Activated B cell treated with CpG ODN at 0.5 μM for 24 hours (primary cell): ENCODE measurements at places on chromosomes 12 and 14. TPM values are rescaled to one million over a fixed set of nuclear protein-coding genes. Genes with fewer than 3 reads are reported as not detected.

DPPA3 gene
- not detected in 2 replicates for total RNA-seq

SIVA1 gene
- 47.9 and 51.2 TPM in 2 replicates for total RNA-seq

DNA sequence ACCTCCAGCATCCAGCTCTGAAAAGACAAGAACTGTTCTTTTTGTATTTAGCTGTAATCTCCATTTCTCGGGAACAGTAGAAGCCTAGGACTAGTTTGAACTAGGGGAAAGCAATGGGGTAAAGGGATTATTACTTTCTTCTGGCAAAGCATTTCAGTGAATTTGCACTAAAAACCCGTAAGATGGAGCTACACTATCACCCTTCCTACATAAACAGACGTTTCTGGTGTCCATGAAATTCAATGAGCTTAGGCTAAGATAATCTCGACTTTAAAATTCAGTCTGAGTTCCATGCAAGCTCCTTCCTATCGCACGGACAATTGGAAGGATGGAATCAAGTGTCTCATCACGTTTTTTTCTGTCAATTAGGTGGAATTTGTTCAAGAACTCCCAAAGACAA, 24.0 kb downstream of the ACSM4 start:
- no peak for DNase-seq
- H3K27ac ChIP-seq, result no peak overlapping the region
- no peaks in the 10 kb centered on the region for H3K4me1 ChIP-seq
- H3K36me3 ChIP-seq, result no peaks in the 10 kb centered on the region
- no peak overlapping the region for H3K4me3 ChIP-seq

DNA sequence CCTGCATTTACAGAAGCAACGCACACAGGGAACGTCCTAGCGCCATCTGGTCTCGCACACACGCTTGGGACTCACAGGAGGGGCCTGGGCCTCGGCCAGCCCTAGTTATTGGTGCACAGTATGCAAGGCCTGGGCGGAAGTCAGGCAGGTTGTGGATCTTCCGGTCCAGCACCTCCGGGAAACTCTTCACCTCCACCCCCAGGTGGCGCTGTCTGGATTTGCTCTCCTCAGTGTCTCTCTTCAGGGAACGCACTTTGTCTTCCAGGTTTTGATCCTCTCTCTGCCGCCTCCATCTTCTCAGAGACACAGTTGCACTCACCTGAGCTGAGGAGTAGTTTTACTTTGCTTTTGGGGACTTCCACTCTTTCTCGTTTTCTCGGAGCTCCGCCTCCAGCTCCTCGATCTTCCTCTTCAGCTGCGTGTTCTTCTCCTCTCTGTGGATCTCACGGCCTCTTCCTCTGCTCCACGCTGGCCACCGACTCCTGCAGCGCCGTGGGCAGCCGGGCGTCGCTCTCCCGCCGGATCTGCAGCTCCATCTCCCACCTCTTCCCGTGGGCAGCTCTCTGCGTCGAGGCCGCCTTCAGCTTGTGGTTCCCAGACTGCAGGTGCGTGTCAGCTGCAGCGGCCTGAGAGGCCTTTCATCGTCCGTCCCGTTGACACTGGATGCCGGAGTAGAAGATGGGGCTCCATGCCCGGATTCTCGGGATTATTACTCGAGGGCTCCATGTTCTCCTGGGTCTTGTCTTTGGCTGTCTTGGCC, 933.8 kb downstream of the TMEM121 start:
- peaks cover 11% of the 10 kb centered on the region for H3K4me1 ChIP-seq
- no peaks in the 10 kb centered on the region for H3K36me3 ChIP-seq
- peaks cover 2% of the 10 kb centered on the region for H3K27me3 ChIP-seq

DNA sequence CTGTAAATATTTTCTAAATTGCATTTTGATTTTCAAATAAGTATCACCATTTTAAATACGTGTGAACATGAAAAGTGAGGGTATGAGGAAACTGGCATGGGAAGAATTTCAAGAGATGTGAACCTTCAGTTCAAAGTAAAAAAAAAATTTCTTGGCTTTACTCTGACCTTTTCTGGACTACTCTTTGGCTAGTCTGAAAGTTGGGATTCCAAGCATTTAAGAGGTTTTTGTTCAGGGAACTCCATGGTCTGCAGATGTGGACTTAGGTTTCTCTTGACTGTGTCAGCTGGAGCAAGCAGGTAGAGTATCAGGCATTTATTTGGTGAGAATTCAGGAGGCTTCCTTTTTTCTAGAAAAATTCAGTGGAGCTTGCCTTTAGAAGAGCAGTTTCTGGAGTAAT, 311.6 kb downstream of the LRIG3 start:
- no peak for DNase-seq
- H3K27me3 ChIP-seq, result no peaks in the 10 kb centered on the region
- H3K4me3 ChIP-seq, result no peak overlapping the region
- H3K36me3 ChIP-seq, result no peaks in the 10 kb centered on the region

GRCh38 chr14:80705241-80705980, 236.1 kb downstream of the CEP128 start:
- no peaks in the 10 kb centered on the region for H3K4me1 ChIP-seq
- H3K27me3 ChIP-seq, result no peaks in the 10 kb centered on the region
- no peak overlapping the region for H3K27ac ChIP-seq
- no peak overlapping the region for H3K4me3 ChIP-seq
- no peak for DNase-seq

DNA sequence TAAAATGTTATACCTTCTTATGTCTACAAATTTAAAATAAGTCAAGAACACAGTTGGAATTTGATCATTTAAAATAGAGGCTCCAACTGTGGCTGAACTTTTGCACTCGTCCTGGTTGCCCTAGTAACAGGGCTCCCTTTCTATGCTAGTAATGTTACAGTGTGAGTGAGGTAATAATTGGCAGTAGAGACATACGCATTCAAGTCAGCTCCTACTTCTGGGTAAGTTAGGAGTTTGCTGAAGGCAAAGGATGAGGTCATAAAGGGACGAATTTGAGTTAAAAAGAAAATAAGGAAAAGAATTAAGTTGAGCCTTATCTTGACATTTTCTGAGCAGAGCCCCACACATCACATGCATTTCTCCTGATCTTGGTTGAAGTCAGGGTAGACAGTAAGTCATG, 129.1 kb downstream of the TMEM117 start:
- H3K27me3 ChIP-seq, result no peaks in the 10 kb centered on the region
- no peak overlapping the region for H3K27ac ChIP-seq
- no peaks in the 10 kb centered on the region for H3K4me1 ChIP-seq
- no peak for DNase-seq
- H3K36me3 ChIP-seq, result no peaks in the 10 kb centered on the region
- no peak overlapping the region for H3K4me3 ChIP-seq

- H3K36me3 ChIP-seq, result no peaks in the 10 kb centered on the region
- H3K4me3 ChIP-seq, result no peak overlapping the region
- H3K4me1 ChIP-seq, result no peaks in the 10 kb centered on the region
- H3K27ac ChIP-seq, result no peak overlapping the region
Observed at GRCh38 chr14:78764240-78764639, 594.1 kb downstream of the NRXN3 start.

GRCh38 chr14:93133464-93133863, 17.7 kb upstream of the ITPK1 start:
- DNase-seq, result no peak
- no peak overlapping the region for H3K4me3 ChIP-seq
- H3K27ac ChIP-seq, result no peak overlapping the region

GRCh38 chr12:70002912-70003255, 177.9 kb downstream of the MYRFL start:
- no peaks in the 10 kb centered on the region for H3K27me3 ChIP-seq
- H3K4me1 ChIP-seq, result no peaks in the 10 kb centered on the region
- no peaks in the 10 kb centered on the region for H3K36me3 ChIP-seq
- no peak overlapping the region for H3K27ac ChIP-seq
- DNase-seq, result no peak
- no peak overlapping the region for H3K4me3 ChIP-seq

DNA sequence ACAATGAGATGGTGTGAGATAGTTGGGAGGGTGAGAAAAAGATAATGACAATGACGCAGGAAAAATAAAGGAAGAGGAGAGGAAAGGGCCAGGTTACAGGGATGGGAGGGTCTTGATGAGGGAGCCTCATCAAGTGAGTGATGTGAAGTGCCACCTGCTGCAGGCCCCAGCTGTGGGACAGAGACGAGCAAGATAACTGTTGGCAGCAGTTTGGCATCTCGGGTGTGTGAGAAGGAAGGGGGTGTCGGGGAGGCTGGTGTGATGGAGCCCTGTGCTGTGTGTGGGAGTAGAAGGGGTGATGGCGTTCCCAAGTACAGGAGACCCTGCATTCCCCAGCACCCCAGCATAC, 11.4 kb upstream of the TAC3 start:
- no peak overlapping the region for H3K4me3 ChIP-seq
- no peaks in the 10 kb centered on the region for H3K36me3 ChIP-seq
- no peaks in the 10 kb centered on the region for H3K27me3 ChIP-seq
- peaks cover 14% of the 10 kb centered on the region for H3K4me1 ChIP-seq
- DNase-seq, result no peak
- no peak overlapping the region for H3K27ac ChIP-seq

- H3K27me3 ChIP-seq, result no peaks in the 10 kb centered on the region
- DNase-seq, result no peak
- H3K36me3 ChIP-seq, result peaks cover 12% of the 10 kb centered on the region
- peak overlapping the region; percentile 93 for H3K27ac ChIP-seq
Observed at GRCh38 chr12:11746024-11746771, 96.7 kb downstream of the ETV6 start.

DBX2 gene
- total RNA-seq, result not detected in 2 replicates

DNA sequence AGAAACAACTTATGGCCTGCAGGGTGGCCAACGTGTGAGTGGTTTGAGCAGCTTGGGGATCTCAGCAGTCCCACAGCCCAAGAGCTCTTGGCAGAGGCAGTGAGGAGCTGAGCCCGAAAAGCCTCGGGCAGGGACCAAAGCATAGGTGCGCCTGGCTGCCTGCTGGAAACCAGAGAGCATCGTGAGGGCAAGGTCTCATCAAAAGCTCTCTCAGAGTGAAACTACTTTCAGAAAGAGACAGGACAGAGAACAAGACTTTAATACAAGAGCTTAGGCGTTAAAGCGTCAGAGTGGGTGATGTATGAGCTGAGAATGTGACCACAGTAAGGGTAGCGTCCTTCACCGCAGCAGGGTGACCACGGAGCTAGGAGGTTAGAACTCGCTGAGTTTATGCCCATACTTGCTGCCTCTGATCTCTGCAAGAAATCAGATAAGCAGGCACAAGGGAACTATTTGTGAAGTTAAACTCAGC, 30.8 kb downstream of the LGMN start:
- H3K36me3 ChIP-seq, result peaks cover 18% of the 10 kb centered on the region
- no peak overlapping the region for H3K4me3 ChIP-seq
- H3K27me3 ChIP-seq, result no peaks in the 10 kb centered on the region

DNA sequence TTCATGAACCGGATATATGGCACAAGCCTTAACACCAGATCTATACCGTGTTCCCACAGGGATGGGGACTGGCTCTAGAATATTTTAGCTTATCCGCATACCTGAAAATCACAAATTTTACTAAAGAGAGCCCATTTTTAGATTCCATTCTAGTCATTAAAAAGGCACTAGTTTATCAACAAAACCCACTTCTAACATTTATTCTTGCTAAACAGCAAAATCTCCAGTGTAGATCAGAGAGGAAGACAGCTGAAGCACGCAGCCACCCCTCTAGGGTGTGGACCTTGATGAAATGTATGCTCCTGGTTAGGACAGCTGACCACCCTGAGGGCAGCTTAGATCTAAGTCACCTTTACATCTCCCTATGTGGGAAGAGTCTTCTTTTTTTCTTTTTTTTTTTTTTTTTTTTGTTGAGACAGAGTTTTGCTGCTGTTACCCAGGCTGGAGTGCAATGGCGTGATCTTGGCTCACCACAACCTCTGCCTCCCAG, 62.4 kb downstream of the EID3 start:
- no peak overlapping the region for H3K27ac ChIP-seq
- no peaks in the 10 kb centered on the region for H3K36me3 ChIP-seq
- no peak for DNase-seq
- no peaks in the 10 kb centered on the region for H3K27me3 ChIP-seq
- no peaks in the 10 kb centered on the region for H3K4me1 ChIP-seq

LRP1 gene
- total RNA-seq, result 0.56 and 0.95 TPM in 2 replicates

DNA sequence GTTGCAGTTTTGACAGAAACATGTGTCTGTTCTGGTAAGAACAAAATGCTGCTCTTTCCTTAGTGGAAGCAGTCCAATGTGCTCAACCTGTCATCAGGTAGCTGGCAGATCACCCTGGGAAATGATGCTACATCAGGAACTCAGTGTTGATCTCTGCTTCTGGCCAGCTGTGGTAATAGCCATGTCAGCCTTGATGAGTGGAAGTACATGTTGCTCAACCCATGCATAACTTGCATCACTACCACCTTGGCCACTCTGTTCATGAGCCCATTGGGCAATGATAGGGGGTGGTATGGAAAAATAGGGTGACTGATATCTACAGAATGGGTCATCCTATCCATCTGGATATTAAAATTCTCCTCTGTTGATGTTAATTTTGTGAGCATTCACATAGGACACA, 411.0 kb downstream of the C12orf50 start:
- no peak overlapping the region for H3K4me3 ChIP-seq
- no peak overlapping the region for H3K27ac ChIP-seq
- H3K27me3 ChIP-seq, result no peaks in the 10 kb centered on the region
- no peaks in the 10 kb centered on the region for H3K36me3 ChIP-seq
- DNase-seq, result no peak

DNA sequence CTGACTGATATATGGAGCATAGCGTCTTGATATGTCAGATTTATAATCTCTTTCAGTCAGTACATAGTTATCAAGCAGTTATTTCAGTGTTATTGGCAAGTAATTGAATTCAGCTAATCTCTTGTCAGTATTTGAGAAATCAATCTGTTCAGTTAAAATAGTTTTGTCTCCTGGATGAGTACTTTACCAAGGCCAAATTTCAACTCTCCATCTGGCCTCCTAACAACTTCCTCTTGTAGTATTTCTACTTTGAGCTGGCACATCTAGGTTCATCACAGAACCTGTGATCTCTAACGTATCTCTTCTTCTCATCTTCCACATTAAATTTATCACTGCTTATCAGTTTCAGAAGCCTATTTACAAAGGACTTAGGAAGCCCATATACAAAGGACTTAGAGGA, 690.5 kb downstream of the C12orf50 start:
- no peaks in the 10 kb centered on the region for H3K36me3 ChIP-seq
- no peak for DNase-seq
- H3K4me1 ChIP-seq, result no peaks in the 10 kb centered on the region
- H3K27me3 ChIP-seq, result no peaks in the 10 kb centered on the region
- H3K4me3 ChIP-seq, result no peak overlapping the region

- no peak overlapping the region for H3K27ac ChIP-seq
- H3K36me3 ChIP-seq, result no peaks in the 10 kb centered on the region
- no peak overlapping the region for H3K4me3 ChIP-seq
- DNase-seq, result no peak
- H3K4me1 ChIP-seq, result peaks cover 23% of the 10 kb centered on the region
Observed at GRCh38 chr12:54004841-54005530, 3.8 kb upstream of the HOXC8 start.

SYCP3 gene
- total RNA-seq, result 0.17 and 0.49 TPM in 2 replicates

GRCh38 chr14:59986556-59987059, 66.7 kb downstream of the LRRC9 start:
- no peak overlapping the region for H3K27ac ChIP-seq
- peaks cover 2% of the 10 kb centered on the region for H3K27me3 ChIP-seq

GRCh38 chr12:57097554-57097835, 8.6 kb downstream of the NAB2 start:
- H3K27me3 ChIP-seq, result no peaks in the 10 kb centered on the region
- DNase-seq, result no peak
- no peak overlapping the region for H3K4me3 ChIP-seq
- H3K4me1 ChIP-seq, result peaks cover 57% of the 10 kb centered on the region
- peaks cover 86% of the 10 kb centered on the region for H3K36me3 ChIP-seq

MYG1 gene
- 59.1 and 65.3 TPM in 2 replicates for total RNA-seq

GRCh38 chr14:35289623-35290022, 2.6 kb upstream of the PSMA6 start:
- no peak overlapping the region for H3K4me3 ChIP-seq
- H3K4me1 ChIP-seq, result peaks cover 75% of the 10 kb centered on the region
- no peak overlapping the region for H3K27ac ChIP-seq

SDR9C7 gene
- total RNA-seq, result not detected in 2 replicates
